T-cell (primary cell): ENCODE measurements at places on chromosomes 1 and 21. TPM values are rescaled to one million over a fixed set of nuclear protein-coding genes. Genes with fewer than 3 reads are reported as not detected.

- no peak for DNase-seq
These were observed 30.8 kb downstream of the GORAB start for GRCh38 chr1:170562646-170563338.

DNA sequence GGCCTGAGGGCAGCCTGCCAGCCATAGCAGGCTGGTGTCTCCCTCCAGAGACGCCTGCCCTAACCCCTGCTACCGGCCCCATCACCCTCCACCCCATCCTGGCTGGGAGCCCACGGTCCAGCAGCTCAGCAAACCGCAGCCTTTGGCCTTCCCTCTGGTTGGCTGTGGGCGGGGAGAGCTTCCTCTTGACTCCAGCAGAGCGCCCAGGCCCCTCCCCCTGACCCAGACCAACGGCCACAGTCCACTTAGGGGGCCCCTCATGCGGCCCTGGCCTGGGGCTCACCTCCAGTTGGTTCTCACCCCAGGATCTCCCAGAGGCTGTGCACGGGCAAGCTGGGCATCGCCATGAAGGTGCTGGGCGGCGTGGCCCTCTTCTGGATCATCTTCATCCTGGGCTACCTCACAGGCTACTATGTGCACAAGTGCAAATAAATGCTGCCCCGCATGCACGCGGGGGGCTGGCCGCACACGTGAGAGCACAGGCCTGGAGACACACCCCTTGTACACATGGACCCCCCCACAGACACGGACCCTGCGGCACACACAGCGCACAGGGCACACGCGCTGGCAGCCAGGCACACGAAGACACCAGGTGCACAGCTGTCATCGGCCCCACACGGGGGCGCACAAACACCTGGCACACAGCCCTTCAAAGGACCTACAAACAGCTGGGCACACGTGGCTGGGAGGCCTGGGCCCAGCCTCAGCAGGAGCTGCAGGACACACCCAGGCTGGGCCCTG, 3.1 kb downstream of the SMIM1 start:
- peak; percentile 42 for DNase-seq

RALGPS2 gene
- total RNA-seq, result 14.3 TPM

DNA sequence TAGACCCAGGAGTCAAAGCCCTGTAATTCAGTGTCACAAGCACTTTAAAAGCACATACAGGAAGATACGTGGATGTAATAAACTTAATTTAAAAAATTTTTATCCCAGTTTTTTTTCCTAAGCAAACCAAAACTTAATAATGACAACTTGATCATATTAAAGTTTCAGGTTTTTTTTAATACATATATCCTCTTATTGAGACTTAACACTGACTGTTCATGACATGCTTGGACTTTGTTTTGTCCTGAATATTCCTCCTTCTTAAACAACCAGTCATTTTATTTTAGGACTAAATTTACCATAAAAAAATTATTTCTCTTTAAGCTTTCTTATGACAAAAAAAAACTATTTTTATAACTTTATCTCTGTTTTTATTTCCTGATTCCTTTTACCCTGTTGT, 64.1 kb downstream of the WDR4 start:
- DNase-seq, result no peak

DNA sequence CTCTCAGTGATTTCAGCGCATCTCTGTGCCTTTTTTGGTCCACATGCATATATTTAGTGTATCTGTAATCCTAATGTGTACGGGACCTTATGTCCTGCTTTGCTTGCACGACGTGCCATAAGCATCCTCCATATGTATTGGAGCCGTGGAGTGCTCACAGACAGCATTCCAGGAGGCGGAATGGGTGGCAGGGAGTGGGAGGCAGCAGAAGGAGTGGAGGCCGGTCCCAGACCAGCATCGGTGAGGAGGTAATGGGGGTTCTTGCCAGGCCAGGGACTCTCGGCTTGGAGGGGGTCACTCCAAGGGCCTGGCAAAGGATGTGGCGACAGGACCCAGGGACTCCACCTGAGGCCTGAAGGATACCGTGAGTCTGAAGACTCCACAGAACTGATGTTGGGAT, 185.0 kb downstream of the CAMTA1 start:
- no peak for DNase-seq

MLLT11 gene
- total RNA-seq, result 3.6 TPM

DNA sequence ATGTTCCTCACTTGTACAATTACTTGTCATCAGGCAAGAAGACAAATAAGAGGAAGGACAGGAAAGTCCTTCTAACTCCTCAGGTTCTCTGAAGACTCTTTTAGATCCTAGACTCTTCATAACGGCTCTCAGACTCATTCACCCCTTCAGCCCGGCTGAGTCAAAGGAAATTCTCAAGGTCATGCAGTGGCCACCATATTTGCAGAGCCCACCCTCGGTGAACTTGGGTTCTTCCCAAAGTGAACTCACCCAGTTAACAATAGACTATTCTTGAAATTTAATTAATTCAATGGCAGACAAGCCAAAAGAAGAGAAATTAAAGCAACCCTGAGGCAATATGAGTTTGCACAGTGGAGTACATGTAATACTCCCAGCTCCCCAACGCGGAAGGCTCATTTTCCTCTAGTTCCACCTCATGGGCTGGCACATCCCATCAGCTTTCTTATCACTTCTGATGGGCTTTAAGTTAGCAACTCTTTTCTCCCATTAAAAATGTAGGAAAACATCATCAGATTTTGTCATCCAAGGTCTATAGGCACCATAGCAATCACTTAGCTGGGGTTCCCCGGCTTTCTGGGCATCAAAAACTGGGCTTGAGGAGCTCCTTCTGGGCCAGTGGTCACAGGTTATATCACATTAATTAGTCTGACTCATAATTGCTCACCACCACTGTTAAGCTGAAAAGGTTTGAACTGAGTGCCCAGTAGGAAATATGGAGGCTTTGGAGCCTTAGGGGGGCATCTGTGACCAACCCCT, 27.8 kb upstream of the TIAM1 start:
- DNase-seq, result no peak

DNA sequence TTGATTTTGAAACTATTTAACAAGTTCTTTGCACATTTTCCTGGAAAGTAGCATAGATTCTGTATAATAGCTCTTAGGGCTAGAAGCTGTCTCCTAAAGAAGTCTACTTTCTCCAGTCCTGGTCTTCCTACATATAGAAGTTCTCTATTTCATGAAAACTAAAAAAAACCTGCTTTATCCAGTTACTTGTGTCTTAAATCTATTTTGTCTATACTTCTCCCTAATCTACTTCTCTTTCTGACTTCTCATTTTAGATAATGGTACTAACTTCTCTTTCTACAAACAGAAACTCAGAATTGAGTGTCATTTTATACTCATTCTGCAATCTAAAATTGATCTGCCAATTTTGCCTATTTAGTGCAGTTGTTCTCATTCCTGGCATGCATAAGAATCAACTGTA, 28.7 kb downstream of the PDE4B start:
- no peak for DNase-seq

- DNase-seq, result no peak
These were observed 25.8 kb downstream of the CLDN14 start for GRCh38 chr21:36454093-36454531.

DNA sequence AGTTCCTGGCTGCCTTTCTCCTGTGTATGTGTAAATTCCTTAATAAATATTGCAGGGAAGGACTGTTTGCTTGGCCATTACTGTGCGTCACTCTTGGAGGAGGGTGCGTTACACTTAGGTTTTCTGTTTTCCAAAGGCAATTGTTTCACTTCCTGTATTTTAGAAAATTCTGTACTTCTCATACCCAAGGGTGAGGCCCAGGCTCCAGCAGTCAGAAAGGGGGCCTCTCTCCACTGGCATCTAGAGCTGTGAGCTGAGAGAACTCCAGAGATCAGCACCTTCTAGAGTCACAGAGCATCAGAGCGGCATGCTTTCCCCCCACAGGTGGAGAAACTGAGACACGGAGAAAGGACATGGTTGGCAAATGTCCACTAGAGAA, 27.0 kb upstream of the ZFP69B start:
- DNase-seq, result no peak

DNA sequence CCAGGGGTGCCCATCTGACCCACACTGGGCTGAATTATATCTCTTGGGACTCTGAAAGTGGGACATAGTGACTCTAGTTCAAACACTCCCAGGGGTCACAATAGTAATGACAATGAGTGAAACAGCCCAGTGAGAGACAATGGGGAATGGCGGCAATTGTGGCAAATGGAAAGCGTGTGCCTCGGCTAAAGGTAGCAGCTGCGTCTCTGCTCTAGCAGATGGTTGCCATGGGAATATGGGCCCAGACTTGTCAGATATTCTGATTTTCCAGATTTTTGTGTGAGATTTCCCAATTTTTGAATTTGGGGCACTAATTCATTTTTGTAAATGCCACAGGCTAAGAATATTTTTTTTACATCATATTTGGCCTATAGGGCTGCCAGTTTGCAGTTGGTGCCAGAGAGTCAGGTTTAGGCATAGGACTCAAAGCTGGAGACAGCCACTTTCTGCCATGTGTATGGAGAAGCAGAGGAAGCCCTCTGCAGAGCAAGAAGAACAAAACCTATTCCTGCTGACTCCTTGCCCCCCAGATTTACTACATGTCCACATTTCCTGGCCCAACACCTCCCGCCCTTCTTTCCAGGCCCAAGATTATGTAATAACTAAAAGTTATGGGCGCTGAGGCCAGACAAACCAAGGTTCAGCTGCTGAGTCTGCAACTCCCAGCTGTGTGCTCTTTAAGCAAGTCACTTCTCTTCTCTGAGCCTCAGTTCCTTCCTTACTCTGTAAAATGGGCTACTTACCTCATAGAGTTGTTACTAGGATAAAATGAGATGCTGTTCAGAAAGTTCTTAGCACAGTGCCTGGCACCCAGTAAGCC, 21.6 kb upstream of the PTP4A2 start:
- no peak for DNase-seq

- no peak for DNase-seq
These were observed 11.4 kb upstream of the DNASE2B start for GRCh38 chr1:84386716-84387479.

GRCh38 chr1:208291923-208292711, 47.9 kb upstream of the PLXNA2 start:
- no peak for DNase-seq

- no peak for DNase-seq
These were observed 3.8 kb downstream of the SMIM1 start for GRCh38 chr1:3776231-3776961.
